Activated B cell treated with CpG ODN at 0.5 μM for 24 hours (primary cell): ENCODE measurements at places on chromosomes 1 and 21. TPM values are rescaled to one million over a fixed set of nuclear protein-coding genes. Genes with fewer than 3 reads are reported as not detected.
A peak's percentile ranks its signal among the peaks of the same experiment; 100 is the strongest.

GRCh38 chr21:29064850-29065481 lies 8.5 kb downstream of the CCT8 start:
- H3K36me3 ChIP-seq: peaks cover 86% of the 10 kb centered on the region
- no peak overlapping the region for H3K4me3 ChIP-seq
- H3K27me3 ChIP-seq: no peaks in the 10 kb centered on the region
- peaks cover 12% of the 10 kb centered on the region for H3K4me1 ChIP-seq
- peak overlapping the region; percentile 61 for H3K27ac ChIP-seq

GRCh38 chr1:37404711-37405110 lies 69.7 kb upstream of the ZC3H12A start:
- H3K27ac ChIP-seq: no peak overlapping the region
- H3K4me3 ChIP-seq: no peak overlapping the region
- H3K27me3 ChIP-seq: peaks cover 3% of the 10 kb centered on the region
- DNase-seq: no peak

IRF6 gene
- total RNA-seq: 0.42 and 0.81 TPM in 2 replicates

GRCh38 chr1:50453266-50453665 lies 30.0 kb upstream of the DMRTA2 start:
- no peak overlapping the region for H3K4me3 ChIP-seq
- no peaks in the 10 kb centered on the region for H3K27me3 ChIP-seq
- H3K36me3 ChIP-seq: peaks cover 19% of the 10 kb centered on the region
- H3K4me1 ChIP-seq: no peaks in the 10 kb centered on the region

GRCh38 chr21:44535963-44536362 lies 4.0 kb downstream of the KRTAP10-1 start:
- no peak for DNase-seq
- H3K4me1 ChIP-seq: no peaks in the 10 kb centered on the region
- no peaks in the 10 kb centered on the region for H3K36me3 ChIP-seq
- H3K27ac ChIP-seq: no peak overlapping the region
- H3K4me3 ChIP-seq: no peak overlapping the region
- peaks cover 10% of the 10 kb centered on the region for H3K27me3 ChIP-seq

GRCh38 chr1:36223381-36223995 lies 755 bp upstream of the THRAP3 start:
- peaks cover 44% of the 10 kb centered on the region for H3K36me3 ChIP-seq
- H3K4me3 ChIP-seq: peak overlapping the region; percentile 99
- no peak for DNase-seq
- peak overlapping the region; percentile 100 for H3K27ac ChIP-seq
- H3K27me3 ChIP-seq: no peaks in the 10 kb centered on the region

- H3K4me3 ChIP-seq: no peak overlapping the region
- H3K27ac ChIP-seq: no peak overlapping the region
- H3K27me3 ChIP-seq: no peaks in the 10 kb centered on the region
- peaks cover 8% of the 10 kb centered on the region for H3K4me1 ChIP-seq
- DNase-seq: no peak
- H3K36me3 ChIP-seq: no peaks in the 10 kb centered on the region
Observed at GRCh38 chr21:14768042-14768441, 221.9 kb upstream of the SAMSN1 start.

TNFRSF8 gene
- 2.2 and 2.7 TPM in 2 replicates for total RNA-seq

DNA sequence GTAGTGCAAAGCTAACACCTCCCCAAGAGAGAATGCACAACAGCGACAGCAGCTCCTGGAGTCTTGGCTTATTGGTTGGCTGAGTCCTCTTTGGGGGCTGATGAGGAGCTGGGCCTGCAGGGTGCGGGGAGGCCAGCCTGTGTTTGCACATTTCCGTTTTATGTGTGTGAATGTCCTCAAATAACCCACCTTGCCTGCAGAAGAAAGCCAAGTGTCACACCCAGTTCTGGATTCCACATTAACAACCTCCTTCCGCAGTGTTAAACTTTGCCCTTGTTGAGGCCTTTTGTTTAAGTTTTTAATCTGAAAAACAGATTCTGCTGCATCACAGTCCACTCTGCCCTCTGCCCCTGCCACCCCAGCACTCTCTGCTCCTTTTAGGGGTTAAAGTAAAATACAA lies 274.5 kb downstream of the TM2D1 start:
- no peaks in the 10 kb centered on the region for H3K36me3 ChIP-seq
- H3K27ac ChIP-seq: no peak overlapping the region
- DNase-seq: no peak
- H3K27me3 ChIP-seq: peaks cover 2% of the 10 kb centered on the region

RRP1B gene
- 29.6 and 32.0 TPM in 2 replicates for total RNA-seq

GRCh38 chr1:87535551-87535950 lies 206.9 kb downstream of the LMO4 start:
- no peak overlapping the region for H3K4me3 ChIP-seq
- H3K27ac ChIP-seq: no peak overlapping the region
- DNase-seq: no peak
- no peaks in the 10 kb centered on the region for H3K27me3 ChIP-seq
- no peaks in the 10 kb centered on the region for H3K4me1 ChIP-seq

GRCh38 chr21:39010629-39011404 lies 172.4 kb downstream of the PSMG1 start:
- H3K27me3 ChIP-seq: peaks cover 21% of the 10 kb centered on the region
- peaks cover 12% of the 10 kb centered on the region for H3K4me1 ChIP-seq
- DNase-seq: no peak
- H3K36me3 ChIP-seq: no peaks in the 10 kb centered on the region
- H3K27ac ChIP-seq: no peak overlapping the region

DNA sequence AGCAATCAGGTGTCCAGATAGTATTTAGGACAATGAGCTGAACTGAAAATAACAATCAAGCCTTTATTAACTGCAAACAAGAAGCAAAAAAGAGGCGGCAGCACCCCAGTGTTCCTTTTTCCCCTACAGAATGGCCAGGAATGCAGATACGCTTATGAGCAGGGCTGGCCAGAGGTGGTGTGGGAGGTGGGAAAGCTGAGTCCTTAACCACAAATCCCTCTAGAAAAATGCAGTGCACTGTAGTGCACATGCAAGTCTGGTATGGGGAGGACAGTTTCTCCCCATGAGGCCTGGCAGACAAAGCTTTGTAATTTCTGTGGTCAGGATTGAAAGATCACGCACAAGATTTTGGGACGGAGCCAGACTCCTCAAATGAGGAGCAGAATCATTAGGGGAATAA lies 10.7 kb upstream of the IFNAR1 start:
- peaks cover 21% of the 10 kb centered on the region for H3K4me1 ChIP-seq
- no peak overlapping the region for H3K4me3 ChIP-seq
- DNase-seq: no peak
- H3K27me3 ChIP-seq: no peaks in the 10 kb centered on the region
- no peak overlapping the region for H3K27ac ChIP-seq

DNA sequence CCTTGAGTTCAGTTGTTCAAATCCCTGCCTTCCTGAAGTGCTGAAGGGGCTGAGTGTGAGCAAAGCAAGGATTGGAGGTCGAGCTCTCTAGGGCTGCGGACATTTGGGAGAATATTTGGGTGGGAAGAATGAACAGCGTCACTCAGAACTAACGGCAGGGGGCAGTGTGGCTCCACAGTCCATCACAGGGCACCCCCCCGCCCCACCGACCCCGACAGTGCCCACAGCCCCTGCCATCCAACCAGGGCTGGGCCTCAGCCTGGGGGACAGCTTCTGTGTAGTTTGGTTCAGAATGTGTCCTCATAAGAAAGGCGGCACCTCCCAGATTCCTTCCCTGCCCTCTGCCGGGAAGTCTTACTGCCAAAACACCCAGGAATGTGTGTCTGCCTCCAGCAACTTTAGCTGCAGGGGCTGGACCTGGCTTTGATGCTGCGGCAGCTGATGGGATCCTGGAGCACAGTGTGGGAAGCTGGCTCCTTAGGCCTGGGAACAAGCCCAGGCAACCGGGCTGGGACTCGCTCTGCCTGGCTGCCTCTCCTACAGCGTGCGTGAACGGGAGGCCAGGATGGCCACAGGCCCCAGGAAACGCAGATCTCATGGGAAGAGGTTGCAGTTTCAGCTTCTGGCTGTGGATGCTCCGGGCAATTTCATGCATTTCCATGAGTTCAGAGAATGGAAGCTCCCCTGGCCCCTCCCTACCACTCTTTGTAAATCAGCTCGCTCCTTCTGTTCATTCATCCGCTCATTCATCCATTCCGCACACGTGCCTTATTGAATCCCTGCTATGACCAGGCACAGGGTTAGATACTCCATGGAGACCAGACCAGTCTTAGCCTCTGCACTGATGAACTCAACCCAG lies 104.9 kb upstream of the TMPRSS2 start:
- no peaks in the 10 kb centered on the region for H3K4me1 ChIP-seq
- H3K36me3 ChIP-seq: no peaks in the 10 kb centered on the region
- no peak overlapping the region for H3K4me3 ChIP-seq
- peaks cover 22% of the 10 kb centered on the region for H3K27me3 ChIP-seq
- DNase-seq: no peak

DNA sequence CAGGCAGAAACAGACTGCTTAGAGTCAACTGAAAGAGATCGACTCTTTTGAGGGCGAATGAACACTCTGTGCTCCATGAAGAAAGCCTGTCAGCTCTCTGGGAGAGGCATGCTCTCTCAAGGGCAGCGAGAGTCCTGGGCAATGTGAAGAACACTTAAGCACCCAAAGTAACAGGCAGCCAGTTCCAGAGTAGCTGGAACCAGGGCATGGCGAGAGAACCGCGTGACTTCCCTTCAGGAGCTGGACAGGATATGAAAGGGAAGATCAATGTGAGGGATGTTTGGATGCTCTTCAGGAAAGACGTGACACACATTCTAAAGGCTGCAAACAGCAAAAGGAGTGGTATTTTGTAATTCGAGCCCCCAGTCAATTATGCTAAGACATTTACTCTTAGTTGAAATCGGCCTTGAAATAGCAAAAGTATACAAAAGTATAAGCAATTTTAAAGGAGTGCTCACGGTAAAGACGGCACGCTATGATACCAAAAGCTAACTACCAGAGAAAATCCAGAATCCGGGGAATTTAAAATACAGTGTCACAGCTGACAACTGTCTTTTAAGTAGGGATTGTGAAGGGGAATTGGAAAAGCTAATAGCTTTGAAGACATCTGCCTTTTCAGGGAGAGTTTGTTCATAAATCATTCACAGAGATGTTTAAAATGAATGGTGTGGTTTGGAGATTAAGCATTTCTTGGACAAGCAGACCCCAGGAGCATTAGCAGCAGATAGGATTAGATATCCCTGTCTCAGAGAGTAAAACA lies 20.8 kb downstream of the ADAMTS5 start:
- H3K27ac ChIP-seq: no peak overlapping the region
- no peak overlapping the region for H3K4me3 ChIP-seq

DNA sequence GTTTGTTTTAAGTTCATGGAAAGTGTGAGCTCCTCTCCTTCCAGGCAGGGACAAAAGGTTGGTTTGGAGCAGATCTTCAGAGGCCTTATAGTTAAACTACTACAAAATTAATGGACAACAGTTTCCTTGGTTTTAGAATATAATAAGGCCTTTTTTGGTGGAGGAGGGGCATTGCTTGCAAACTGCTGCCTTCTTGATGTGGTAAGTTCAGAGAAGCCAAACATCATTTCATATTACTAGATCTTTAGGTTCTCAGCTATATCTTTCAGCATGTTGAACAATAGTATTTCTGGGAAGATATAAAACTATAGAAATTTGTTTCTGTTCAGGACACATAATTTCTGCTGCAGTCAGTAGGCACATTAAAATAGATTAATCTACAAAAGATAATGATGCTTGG lies 97.8 kb upstream of the B3GALT2 start:
- H3K4me1 ChIP-seq: no peaks in the 10 kb centered on the region
- H3K27me3 ChIP-seq: no peaks in the 10 kb centered on the region
- H3K36me3 ChIP-seq: no peaks in the 10 kb centered on the region

DNA sequence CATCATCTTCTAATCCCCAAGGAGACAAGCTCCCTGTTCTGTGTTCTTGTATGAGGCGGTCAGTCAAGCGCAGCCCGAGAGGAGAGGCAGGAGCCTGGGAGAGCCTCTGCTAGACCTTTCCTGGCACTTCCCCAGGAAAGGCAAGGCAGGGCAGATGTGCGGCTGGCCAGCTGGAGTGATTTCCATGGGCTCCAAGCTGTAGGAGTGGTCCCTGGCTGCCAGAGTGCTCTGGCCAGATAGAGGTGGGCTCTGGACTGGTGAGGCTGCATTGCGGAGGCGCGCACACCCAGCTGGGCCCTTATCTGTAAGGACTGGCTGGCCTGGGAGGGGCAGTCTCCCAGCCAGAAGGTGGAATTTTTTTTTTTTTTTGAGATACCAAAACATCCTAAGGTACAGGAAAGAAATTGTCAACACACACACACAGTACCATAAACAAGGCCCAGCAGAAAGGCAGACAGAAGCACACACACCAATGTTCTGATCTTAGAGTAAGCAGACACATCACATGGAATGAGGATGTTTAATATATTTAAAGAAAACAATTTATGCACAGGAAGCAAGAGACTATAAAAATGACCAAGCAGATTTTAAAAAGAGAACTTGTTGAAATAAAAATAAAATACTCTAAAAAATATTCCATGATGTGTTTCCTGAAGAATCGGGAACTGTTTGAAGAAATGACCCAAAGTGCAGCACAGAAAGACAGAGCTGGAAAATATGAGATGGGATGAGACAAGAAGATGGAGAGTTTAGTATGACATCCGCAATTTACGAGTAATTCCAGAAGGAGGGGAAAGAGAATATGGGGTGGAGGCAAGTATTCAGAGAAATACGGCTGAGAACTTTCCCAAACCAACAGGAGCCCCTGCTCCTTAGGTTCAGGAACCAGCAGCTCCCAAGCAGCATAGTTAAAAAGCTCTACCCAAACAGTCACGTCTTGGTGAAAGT lies 13.4 kb downstream of the IBA57 start:
- DNase-seq: no peak
- peaks cover 3% of the 10 kb centered on the region for H3K4me1 ChIP-seq
- no peak overlapping the region for H3K27ac ChIP-seq

- H3K4me1 ChIP-seq: no peaks in the 10 kb centered on the region
- no peaks in the 10 kb centered on the region for H3K27me3 ChIP-seq
- no peak overlapping the region for H3K4me3 ChIP-seq
- no peak overlapping the region for H3K27ac ChIP-seq
Observed at GRCh38 chr1:197521118-197521739, 253.2 kb downstream of the CRB1 start.

DNA sequence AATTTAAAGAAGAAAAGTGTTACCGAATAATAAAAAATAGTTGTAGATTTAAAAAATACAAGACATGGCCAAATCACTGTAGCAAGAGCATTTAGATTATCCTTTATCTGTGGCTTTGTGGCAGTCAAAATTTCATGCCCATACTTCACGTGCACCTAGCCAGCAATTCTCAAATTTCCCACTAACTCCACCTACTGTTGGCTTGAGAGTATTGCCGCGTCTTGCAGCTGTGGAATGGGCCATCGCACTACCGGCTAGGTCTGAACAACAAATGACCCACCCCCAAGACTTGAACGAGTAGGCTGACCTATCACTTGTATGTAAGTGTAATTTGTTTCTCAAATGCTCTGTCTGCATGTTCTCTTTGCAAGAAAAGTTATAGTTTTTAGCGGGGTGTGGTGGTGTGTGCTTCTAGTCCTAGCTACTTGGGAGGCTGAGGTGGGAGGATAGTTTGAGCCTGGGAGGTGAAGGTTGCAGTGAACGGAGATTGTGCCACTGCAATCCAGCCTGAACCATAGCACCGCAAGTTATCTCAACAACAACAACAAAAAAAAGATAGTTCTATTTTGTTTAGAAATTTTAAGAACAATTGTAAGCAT lies 4.1 kb downstream of the KRTAP13-4 start:
- no peak for DNase-seq
- no peak overlapping the region for H3K27ac ChIP-seq
- no peaks in the 10 kb centered on the region for H3K4me1 ChIP-seq
- H3K4me3 ChIP-seq: no peak overlapping the region

TSPAN1 gene
- total RNA-seq: not detected in 2 replicates

VHLL gene
- total RNA-seq: not detected in 2 replicates

FCRL5 gene
- 40.4 and 55.4 TPM in 2 replicates for total RNA-seq
